NCI-H2107 (cell line): ENCODE measurements at places on chromosomes 4 and X.
A peak's percentile ranks its signal among the peaks of the same experiment; 100 is the strongest.

DNA sequence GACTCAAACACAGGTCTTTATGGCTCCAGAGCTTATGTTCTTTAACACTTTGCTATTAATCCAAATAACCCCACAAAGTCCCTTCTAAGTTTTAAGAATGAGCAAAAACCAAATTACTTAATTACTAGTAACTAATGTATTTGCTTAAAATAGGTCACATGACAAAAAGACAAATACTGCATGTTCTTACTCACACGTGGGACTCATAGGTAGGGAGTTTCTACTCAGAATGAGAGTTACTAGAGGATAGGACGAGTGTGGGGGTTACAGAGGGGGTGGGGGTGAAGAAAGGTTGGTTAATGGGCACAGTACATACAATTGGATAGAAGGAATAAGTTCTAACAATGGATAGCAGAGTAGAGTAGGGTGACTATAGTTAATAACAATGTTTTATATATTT lies 5.8 kb downstream of the RPS6KA3 start:
- no peak for DNase-seq

- no peak for DNase-seq
Measured at GRCh38 chr4:76430519-76431388, 4.3 kb upstream of the SHROOM3 start.

DNA sequence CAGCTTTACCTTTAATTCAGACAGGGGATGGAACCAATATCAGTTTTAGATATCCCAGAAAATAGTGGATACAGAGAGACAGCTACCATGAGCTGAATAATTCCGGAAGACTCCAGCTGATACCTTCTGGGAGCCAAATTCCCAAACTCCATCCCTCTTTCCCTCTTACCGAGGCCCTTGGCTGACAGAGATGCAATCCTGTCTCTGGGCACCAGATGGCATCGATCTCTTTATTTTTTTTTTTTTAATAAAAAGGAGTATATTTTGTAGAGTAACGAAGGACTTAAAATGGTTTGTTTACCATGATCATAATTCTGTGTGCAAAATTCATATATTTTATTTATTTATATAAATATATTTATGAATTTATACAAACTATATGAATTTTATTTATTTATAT lies 31.0 kb downstream of the RAB40A start:
- no peak for DNase-seq

DNA sequence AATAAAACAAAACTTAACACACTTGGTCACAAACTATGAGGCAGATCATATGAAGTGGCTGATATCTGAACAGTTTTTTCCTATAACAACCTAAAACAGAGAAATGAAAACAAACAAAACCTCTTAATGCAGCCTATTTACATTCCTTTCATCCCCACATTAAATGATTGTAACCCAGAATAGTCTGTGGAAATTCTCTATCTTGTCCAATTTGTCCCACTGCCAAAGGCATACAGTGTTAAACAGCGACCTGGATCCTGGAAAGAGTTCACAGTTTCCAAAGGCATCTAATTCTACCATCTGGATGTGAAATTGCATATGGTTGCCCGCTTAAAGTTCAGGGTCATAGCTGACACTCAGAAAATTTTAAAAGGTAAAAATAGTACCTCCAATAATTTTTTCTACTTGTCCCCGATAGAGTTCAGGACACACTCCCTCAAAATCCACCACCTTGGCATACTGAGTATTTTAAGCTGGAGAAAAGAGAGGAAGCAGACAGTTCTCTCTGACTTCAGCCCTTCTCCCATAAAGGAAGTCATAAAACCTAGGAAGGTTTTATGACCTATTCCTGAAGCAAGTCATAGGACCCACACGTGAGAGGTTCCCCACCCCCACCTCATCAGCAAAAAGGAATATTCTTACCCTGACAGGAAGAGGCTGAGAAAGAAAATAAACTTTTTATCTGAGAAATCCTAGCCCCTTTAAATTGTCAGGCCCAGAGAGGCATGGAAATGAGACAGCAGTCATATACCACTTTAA lies 270.2 kb downstream of the PAPSS1 start:
- DNase-seq = no peak

DNA sequence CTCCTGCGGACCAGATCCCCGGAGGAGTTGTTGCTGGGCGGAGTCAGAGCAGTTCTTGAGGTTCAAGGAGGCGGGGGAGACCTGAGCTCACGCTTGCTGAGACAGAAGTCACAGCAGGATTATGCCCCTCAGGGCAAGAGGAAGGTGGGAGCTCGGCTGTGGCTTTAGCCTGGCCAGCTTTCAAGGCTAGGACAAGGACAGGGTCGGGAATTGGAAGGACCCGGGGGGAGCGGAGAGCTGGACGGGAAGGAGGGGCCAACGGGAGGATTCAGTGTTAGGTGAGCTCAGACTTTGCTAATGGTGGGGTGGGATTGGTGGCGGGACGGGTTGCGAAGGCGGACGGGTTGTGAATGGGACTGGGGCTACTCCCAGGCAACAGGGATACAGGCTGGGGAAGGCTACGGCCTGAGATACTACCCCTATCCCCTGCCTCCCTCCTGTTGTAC lies at the start of gene RIBC1:
RIBC1 (plus strand) TSS at position 13 of the 446 bp plus-strand sequence. CDS start 3,404 bp downstream, outside the sequence.
- no peak for DNase-seq

DNA sequence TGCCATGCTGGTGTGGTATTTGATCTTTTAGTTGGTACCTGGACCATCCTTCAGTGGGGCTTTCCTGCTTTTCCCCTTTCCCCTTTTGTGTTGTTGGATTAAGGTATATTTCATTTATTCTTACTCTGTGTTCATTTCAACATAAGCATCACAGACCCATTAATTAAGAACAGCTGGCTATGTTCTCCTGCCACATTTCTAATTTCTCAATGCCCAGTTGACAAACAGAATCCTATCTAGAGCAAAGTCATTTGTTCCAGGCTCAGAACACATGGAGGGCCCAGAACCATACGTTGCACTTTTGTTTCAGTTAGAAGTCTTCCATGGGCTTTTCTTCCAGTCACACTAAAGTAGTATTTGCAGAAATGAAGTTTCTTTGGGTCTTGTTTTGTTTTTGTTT lies 46.1 kb upstream of the EOLA2 start:
- no peak for DNase-seq

DNA sequence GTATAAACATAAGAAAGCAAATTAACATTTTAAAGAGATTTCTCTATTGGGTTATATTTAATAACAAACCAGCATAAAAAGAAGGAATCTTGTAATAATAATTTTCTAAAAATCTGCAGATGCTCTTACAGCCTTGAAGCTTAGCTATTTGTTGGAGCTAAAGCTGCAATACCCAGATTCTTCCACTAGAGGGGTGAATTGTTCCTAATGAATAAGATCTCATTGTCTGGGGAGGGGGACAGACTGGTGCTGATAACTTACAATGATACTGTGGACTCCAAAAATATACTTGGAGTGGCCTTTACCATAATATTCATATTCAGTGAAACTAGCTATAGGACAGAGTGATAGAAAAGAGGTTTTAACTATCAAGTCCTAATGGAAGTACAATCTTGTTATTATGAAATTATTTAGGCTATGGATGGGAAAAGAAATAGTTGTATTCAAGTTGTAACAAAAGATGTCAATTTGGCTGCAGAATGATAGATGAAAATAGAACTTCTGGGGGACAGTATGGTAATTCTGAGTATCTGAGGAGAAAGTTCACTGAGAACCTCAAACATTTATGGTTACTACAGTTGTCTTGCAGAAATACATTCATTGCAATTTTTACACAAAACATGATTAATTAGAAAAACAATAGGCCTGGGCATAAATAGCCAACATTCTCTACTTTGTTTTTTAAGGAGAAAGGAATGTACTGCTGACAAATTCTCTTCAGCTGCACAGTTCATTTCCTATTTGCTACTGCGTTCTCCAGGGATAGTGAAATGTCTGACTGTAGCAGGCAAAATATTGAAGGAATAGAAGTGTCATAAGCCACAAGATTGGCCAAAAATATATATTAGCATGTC lies 443.3 kb downstream of the GBA3 start:
- DNase-seq = peak; percentile 3

- no peak for DNase-seq
Measured at GRCh38 chr4:128615197-128615596, 194.3 kb upstream of the JADE1 start.

DNA sequence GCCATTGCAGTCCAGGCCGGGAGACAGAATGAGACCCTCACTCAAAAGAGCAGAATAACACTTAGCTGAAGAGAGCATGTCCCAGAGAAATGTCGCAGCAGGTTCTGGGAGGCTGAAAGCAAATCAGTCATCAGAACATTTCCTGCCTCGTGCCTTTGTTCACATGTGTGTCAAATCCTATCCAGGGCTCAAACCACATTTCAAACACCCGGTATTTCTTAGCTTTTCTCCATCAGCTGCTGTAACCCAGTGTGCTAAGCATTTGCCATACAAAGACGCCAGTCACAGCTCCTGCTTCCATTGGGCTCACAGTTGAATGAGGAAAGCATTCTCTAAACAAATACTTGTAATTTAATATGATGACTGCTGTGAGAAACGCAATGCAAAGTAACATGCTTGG lies 6.0 kb downstream of the PALLD start:
- DNase-seq = peak; percentile 8

- no peak for DNase-seq
Measured at GRCh38 chrX:48179691-48180090, 16.9 kb downstream of the SSX5 start.

DNA sequence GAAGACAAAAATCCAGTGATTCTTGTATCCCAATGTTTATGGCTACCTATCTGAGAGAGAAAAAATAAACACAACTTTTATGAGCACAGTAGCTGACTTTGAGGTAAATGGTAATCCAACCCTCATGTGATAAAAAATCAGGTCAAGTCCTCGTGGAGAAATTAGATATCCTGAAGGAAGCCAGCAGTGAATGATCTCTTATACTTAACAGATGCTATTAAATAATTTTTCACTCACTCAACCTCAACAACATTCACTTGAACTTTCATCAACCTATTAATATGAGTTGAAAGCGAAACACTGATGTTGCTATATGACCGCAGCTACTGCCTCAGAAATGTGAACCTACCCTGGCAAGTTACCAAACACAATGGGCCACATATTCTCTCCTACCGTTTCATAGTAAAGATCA lies 105.4 kb downstream of the GPC3 start:
- peak; percentile 1 for DNase-seq

GRCh38 chrX:125137521-125137920 lies 182.2 kb upstream of the TEX13C start:
- DNase-seq = no peak

DNA sequence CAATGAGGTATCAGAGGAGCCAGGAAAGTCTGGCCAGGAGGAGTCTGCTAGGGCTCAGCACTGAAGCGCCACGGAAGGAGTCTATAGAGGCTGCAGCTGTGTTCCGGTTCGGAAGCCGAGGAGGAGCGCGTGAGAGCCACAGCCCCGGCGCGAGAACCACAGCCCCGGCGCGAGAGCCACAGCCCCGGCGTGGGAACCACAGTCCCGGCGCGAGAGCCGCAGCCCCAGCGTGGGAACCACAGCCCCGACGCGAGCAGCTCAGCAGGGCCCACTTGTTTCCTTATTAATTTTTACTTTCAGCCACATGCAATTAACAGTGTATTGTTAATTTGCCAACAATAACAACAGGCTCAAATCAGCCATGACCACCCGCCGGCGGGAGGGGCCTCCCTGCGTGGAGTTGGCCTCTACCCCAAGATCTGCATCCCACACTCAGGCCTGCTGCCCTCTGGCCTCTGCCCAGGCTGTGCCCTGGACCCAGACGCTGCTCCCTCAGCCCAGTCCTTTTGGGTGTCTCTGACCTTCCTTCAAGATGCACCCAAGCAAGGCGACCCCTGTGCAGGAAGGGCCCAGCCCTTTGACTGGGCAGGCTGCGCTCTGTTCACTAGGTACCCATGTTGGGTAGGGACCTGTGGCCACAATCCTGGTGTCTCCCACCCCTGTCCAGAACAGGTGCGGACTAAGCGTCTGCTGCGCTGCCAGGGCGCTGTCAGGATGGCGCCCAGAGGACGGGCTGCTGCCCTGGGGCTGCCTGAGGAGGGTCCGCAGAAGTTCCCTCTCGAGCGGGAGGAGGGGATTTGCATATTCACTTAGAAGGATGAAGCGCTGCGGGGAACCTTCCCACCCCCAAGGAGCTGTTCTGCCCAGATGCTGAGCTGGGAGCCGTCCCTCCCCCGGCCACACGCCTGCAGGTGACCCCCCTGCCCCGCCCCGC lies 113.8 kb downstream of the ADRA2C start:
- DNase-seq = no peak

DNA sequence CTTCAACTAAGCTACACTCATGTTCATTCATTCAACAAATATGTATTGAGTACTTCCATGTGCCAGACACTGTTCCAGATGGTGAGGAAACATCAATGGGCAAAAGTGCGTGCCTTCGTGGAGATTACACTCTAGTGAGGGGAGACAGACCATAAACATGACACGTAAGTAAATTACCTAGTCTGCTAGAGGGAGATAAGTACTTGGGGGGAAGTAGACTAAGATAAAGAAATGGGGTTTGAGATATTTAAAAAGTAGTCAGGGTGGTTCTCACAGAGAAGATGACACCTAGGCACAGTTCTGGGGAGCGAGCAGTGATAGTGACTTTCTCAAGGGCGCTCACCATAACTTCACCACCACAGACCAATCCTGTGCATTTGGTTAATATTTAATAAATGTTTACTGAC lies 11.7 kb downstream of the JCHAIN start:
- no peak for DNase-seq

GRCh38 chrX:129091097-129091496 lies 432.2 kb downstream of the SMARCA1 start:
- DNase-seq = no peak

GRCh38 chr4:53697016-53697685 lies 105.9 kb upstream of the LNX1 start:
- DNase-seq = no peak

- no peak for DNase-seq
Measured at GRCh38 chr4:118282692-118283091, 70.1 kb downstream of the PRSS12 start.

DNA sequence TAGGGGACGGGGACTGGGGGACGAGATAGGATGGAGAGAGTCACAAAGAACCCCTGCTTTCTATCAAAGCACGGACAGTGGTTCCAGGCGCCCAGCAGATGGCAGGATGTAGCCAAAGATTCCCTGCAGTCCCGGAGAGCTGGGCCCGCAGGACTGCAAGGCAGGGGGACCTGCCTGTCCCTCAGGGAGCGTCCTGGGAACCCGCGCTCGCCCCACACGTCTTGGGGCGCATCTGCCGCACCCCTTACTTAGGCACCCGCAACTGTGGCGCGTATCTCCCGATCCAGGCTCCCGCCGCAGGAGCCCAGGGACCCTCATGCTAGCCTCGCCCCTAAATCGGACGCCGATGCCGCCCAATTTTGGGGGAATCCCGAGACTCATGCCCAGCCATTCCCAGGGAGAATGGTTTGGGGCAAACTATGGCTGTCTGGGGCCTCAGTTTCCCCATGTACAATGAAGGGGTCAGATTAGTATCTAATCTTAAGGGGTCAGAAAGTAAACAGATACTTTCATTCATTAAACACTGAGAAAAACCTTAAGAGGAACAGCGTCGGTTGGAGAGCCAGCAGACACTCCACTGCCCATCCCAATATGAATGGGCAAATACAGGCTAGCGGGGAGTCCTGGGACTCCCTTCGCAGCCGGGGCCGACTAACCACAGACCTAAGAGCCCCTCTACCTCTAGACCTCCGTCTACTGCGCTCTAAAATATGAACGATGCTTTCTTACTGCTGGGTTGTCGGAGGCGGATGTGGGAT lies 581 bp upstream of the STK32B start:
- peak; percentile 4 for DNase-seq

GRCh38 chr4:102114118-102114630 lies 231.1 kb downstream of the SLC39A8 start:
- no peak for DNase-seq
